ENCODE measurements at places on chromosomes 1 and 21. TPM values are rescaled to one million over a fixed set of nuclear protein-coding genes. Genes with fewer than 3 reads are reported as not detected.

DNA sequence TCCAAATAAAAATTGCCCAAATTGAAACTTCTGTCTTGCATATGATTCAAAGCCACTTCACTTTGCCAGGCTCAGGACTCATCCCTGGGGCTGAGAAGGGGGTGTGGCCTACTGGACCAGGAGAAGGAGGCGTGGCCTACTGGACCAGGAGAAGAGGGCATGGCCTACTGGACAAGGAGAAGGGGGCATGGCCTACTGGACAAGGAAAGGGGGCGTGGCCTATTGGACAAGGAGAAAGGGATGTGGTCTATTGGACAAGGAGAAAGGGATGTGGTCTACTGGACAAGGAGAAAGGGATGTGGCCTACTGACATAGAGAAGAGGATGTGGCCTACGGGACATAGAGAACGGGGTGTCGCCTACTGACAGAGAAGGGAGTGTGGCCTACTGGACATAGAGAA lies 405.3 kb downstream of the RRAGC start:
- H3K4me3 ChIP-seq: no peak overlapping the region
- peaks cover 57% of the 10 kb centered on the region for H3K4me1 ChIP-seq
- H3K27me3 ChIP-seq: no peaks in the 10 kb centered on the region
- DNase-seq: no peak
- no peaks in the 10 kb centered on the region for H3K36me3 ChIP-seq

DNA sequence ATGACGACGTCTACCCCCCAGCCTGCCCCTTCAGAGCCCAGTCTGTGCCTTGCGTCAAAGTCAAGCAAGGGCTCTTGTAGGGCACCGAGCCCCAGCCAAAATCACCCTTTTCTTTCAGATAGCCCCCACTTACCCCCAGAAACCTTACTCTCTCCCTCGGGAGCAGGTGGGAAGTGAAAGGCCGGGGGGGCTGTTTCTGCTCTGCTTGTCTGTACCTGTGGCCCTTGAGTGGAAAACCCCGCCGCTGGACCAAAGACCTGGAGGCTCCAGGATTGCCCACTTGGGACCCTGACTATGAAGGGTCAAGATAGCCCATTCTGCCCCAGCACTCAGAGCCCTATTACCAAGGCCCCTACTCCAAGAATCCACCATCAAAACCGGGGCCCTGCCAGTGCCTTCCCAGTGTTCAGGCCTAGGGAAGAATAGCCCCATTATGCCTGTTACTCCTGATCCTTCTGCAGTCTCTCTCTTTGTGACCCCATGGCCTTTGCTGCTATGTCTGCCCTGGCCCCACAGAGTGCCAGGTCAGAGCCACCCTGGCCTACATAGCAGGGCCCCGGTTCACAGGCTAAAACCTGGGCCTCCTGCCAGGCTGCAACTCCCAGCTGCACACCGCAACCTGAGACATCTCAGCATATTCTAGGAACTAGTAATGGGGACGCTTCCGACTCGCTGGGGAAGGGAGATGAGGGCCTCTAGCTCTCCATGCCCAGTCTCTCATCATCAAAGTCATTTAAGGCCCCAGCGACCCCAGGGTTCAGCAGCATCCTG lies 22.2 kb upstream of the HPDL start:
- peak overlapping the region; percentile 93 for H3K4me3 ChIP-seq
- no peaks in the 10 kb centered on the region for H3K27me3 ChIP-seq
- H3K4me1 ChIP-seq: peaks cover 41% of the 10 kb centered on the region
- no peaks in the 10 kb centered on the region for H3K36me3 ChIP-seq
- H3K27ac ChIP-seq: peak overlapping the region; percentile 93
- DNase-seq: no peak

GRCh38 chr21:30613836-30614235 lies at the start of gene KRTAP6-1:
Gene KRTAP6-1 (minus strand): TSS chr21:30613930. CDS start chr21:30613904, 26 bp downstream.
- no peak within 1 kb of the TSS for H3K27ac ChIP-seq
- no peaks in the 10 kb centered on the region for H3K4me1 ChIP-seq
- no peaks in the 10 kb centered on the region for H3K27me3 ChIP-seq
- no peak for DNase-seq
- H3K36me3 ChIP-seq: peaks cover 2% of the 10 kb centered on the region

- peaks cover 4% of the 10 kb centered on the region for H3K27me3 ChIP-seq
- no peak for DNase-seq
- H3K4me3 ChIP-seq: peak overlapping the region; percentile 6
- no peaks in the 10 kb centered on the region for H3K36me3 ChIP-seq
- no peak overlapping the region for H3K27ac ChIP-seq
- peaks cover 21% of the 10 kb centered on the region for H3K4me1 ChIP-seq
Observed at GRCh38 chr1:197771386-197771785, 3.9 kb downstream of the DENND1B start.

DNA sequence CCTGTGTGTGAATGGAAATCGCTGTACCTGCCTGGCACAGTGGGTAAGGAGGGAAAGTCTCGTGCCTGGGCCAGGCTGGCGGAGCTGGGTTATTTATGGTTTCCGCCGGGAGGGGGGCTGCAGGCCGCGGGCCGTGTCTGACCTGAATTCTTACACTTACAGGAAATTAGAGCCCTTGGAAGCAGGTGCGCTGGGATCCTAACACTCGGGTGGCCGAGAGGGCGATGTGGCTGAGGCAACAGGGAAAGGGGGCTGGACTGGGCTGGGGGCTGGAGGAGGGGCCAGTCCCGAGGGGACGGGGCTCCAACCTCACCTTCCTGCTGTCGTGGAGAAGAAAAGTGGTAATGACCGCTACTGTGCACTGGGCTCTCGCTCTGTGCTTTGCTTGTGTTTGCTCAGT lies 109.4 kb upstream of the WNT4 start:
- peaks cover 36% of the 10 kb centered on the region for H3K27me3 ChIP-seq
- no peak for DNase-seq
- no peak overlapping the region for H3K4me3 ChIP-seq
- H3K27ac ChIP-seq: no peak overlapping the region
- H3K36me3 ChIP-seq: no peaks in the 10 kb centered on the region

- DNase-seq: no peak
- peaks cover 10% of the 10 kb centered on the region for H3K4me1 ChIP-seq
Observed at GRCh38 chr1:155236451-155236850, 18.8 kb downstream of the ENTREP3 start.

The HTR1D gene
- not detected for total RNA-seq

GRCh38 chr21:42414928-42415769 lies 11.4 kb downstream of the UBASH3A start:
- no peak overlapping the region for H3K27ac ChIP-seq
- no peak for DNase-seq
- H3K4me1 ChIP-seq: peaks cover 10% of the 10 kb centered on the region
- H3K36me3 ChIP-seq: no peaks in the 10 kb centered on the region
- H3K27me3 ChIP-seq: no peaks in the 10 kb centered on the region

GRCh38 chr1:173206816-173207568 lies at the start of gene TNFSF4:
Gene TNFSF4 (minus strand): TSS chr1:173207331. CDS start chr1:173207176, 155 bp downstream.
- no peak within 1 kb of the TSS for H3K27ac ChIP-seq
- H3K4me3 ChIP-seq: no peak within 1 kb of the TSS
- no peaks in the 10 kb centered on the region for H3K27me3 ChIP-seq
- peaks cover 32% of the 10 kb centered on the region for H3K4me1 ChIP-seq

GRCh38 chr1:92259350-92259749 lies 39.4 kb downstream of the GLMN start:
- peaks cover 48% of the 10 kb centered on the region for H3K36me3 ChIP-seq
- DNase-seq: no peak
- no peak overlapping the region for H3K27ac ChIP-seq
- H3K4me1 ChIP-seq: no peaks in the 10 kb centered on the region
- H3K4me3 ChIP-seq: no peak overlapping the region

DNA sequence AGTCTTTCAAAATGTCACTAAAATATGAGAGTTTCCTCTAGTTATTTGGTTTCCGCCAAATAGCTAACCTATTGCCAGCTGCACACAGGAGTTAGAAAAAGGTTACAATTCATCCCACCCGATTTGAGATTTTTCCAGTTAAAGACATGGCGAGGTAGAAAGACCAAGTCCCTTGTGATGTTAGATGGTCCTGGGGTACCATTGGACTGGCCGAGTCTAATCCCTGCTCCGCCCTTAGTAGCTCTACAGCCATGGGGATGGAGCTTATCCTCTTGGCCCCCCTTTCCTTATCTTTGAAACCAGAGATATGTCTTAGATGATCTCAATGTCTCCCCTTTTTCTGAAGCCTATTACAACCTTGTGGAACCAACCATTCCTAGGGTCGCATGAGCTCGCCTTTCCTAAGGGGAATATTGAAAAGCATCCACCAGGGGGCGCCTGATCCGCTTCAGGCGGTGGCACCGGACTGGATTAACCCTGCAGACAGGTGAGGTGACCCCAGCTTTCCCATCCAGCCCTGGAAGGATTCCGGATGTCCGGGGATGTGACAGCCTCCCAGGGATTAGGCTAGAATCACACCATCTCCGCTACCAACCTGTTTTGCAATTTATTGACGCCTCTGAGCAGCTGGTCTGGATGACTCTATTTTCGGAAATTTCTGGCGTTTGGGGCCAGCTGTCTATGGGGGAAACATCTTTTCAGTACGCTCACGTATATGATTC lies 68.3 kb upstream of the SIM2 start:
- H3K4me1 ChIP-seq: no peaks in the 10 kb centered on the region
- H3K27ac ChIP-seq: no peak overlapping the region
- H3K4me3 ChIP-seq: no peak overlapping the region
- DNase-seq: peak; percentile 75
- H3K27me3 ChIP-seq: peaks cover 30% of the 10 kb centered on the region

The DRAXIN gene
- total RNA-seq: 9.7 TPM

DNA sequence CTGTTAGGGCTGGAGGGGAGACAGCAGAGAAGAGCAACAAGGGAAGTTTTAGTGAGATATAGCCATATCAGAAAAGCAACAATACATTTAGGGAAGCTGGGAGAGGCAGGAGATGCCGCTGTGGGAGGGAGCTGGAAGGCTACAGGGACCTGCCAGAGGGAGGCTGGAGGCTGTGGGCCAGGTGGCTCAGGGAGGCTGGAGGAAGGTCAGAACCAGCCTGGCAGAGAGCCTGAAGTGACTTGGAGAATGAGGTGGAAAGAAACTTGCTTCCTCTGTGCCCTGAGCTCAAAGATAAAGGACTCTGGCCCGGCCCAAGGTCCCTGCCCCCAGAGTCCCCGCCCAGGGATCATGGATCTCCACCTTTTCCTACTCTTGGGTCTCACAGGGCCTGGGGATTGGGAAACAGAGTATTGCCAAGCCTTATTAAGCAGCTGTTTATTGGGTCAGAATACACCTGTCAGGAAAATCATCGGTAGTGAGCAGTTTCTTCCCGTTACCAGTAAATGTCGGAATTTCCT lies 85.9 kb downstream of the KIF26B start:
- H3K4me3 ChIP-seq: no peak overlapping the region
- no peaks in the 10 kb centered on the region for H3K36me3 ChIP-seq
- DNase-seq: no peak
- H3K27me3 ChIP-seq: no peaks in the 10 kb centered on the region
- H3K27ac ChIP-seq: no peak overlapping the region
- peaks cover 5% of the 10 kb centered on the region for H3K4me1 ChIP-seq

GRCh38 chr1:195965475-195965874 lies 642.8 kb downstream of the KCNT2 start:
- H3K27ac ChIP-seq: no peak overlapping the region
- no peak for DNase-seq
- H3K27me3 ChIP-seq: no peaks in the 10 kb centered on the region
- H3K4me1 ChIP-seq: no peaks in the 10 kb centered on the region

The HUNK gene
- total RNA-seq: 29.1 TPM

DNA sequence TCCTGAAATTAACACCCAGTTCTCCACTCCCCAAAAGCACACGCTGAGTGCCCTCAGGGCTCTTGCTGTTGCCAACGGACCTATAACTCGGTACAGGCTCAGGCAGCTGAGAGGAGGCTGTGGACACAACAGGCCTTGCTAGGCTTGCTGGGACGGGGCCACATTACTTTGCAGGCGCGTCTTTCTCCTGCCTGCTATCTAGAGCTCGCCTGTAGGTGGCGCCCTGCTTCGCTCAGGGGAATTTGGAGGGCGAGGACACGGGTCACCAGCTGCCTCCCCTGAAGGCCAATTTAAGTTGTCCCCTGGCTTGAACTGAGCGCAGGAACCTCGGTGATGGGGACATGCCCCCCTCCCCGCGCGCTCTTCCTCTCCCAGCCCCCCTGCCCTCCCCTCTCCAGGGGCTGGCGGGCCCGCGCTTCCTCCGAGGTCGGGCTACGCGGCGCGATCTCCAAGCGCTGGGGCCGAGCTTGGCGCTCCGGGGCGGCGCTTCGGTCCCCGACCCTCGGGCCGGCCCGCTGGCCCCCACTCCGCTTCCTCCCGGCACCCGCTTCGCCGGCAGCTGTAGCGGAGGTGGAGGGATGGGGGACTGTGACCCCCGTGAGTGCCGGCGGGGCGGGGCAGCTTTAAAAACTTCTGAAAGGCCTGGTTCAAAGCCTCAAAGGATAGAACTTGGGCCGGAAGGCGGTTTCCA lies 32.4 kb upstream of the NFIA start:
- DNase-seq: peak; percentile 97
- no peaks in the 10 kb centered on the region for H3K36me3 ChIP-seq
- no peak overlapping the region for H3K27ac ChIP-seq
- H3K4me1 ChIP-seq: peaks cover 18% of the 10 kb centered on the region
- peaks cover 63% of the 10 kb centered on the region for H3K27me3 ChIP-seq
- peak overlapping the region; percentile 82 for H3K4me3 ChIP-seq

The NTRK1 gene
- total RNA-seq: 0.21 TPM

DNA sequence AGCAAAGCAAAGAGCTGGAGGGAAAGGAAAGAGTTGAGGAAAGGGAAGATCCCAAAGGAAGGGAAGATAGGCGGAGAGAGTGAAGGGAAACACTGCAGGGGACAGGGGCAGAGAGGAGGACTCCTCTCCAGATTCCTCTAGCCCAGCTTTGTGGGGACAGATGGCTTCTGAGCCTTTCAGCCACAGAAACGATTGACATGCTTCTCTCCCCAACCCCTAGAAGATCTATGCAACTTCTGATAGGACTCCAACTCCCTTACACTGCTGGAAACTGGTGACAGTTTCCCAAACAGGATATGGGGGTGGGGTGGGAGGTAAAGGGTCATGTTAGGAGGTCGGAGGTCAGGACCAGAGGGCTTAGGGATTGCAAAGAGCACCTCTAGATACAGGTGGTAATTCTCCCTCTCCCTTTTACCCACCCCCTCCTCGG lies 6.5 kb downstream of the MEX3A start:
- DNase-seq: no peak
- H3K27ac ChIP-seq: no peak overlapping the region
- H3K4me3 ChIP-seq: peak overlapping the region; percentile 100
- peaks cover 5% of the 10 kb centered on the region for H3K27me3 ChIP-seq
- peaks cover 30% of the 10 kb centered on the region for H3K36me3 ChIP-seq

The ELF3 gene
- 0.55 TPM for total RNA-seq

The BMP8B gene
- 1.4 TPM for total RNA-seq

The EPHB2 gene
- total RNA-seq: 60.3 TPM

DNA sequence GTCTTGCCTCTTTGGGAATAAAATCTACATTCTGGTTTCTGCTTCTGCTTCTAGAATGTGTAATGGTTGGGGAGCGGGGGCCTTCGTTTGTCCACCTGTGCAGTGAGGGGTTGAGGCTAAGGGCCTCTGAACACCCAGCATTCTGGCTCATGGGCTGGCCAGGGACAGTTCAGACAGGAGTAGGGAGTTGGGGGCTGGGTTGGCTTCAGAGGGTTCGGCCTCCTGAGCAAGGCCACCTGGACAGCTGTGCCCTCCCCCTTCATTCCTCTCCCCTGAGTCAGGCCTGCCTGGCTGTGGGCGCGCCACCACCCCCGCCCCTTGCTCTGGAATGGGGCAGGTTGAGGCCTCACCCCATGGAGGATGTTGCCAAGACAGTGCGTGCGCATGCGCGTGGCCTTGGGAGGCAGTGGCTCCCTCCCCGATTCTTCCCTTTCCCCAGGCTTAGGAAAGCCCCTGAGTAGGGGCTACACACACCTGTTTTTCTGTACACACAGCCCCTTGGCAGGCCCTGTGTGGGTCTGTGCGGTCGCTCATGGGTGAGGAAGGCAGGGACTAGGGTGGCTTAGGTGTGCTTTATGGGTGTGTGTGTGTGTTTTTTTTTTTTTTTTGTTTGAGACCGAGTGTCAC lies 57.0 kb downstream of the YARS1 start:
- H3K4me3 ChIP-seq: no peak overlapping the region
- no peak overlapping the region for H3K27ac ChIP-seq
- peaks cover 34% of the 10 kb centered on the region for H3K4me1 ChIP-seq
